Stimulated activated CD8-positive, alpha-beta memory T cell treated with anti-CD3 and anti-CD28 coated beads, Interleukin-7, amount 100 ng/mL, for 1 hour (primary cell): ENCODE measurements at places on chromosomes 4 and X.

DNA sequence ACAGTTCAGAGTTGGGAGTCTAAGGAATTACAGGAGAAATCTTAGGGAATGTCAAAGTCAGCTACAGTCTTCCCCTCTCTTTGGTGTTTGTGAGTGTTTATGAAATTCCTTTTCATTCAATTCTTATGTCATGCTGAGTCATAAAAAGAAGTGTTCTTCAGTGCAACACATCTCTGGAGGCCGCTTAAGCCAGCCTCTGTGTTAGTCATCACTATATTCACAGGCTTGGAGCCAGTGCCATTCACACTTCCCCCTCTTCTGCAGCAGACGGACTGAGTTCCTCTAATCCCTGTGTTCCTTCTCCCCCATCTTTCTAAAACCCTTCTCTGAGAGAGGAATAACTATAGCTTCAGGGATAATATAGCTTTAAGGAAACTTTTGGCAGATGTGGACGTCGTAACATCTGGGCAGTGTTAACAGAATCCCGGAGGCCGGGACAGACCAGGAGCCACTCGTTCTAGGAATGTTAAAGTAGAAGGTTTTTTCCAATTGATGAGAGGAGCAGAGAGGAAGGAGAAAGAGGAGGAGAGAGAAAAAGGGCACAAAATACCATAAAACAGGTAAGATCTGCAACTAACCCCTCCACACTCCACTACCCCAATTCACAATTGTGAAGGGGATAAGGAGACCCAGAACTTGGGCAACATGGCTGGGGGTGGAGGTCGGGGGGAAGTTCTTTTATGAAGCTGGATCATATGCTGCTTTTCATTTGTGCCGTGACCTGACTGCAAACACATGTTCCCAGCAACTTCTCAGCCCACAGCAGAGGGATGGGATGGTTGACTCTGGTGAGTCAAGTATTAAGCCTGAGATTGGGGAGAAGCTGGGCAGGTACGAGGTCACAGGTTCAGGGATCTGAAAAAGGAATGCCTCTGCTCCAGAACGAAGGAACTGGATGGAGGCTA is at the start of gene SRPX2:
Gene SRPX2 (plus strand): TSS at position 244 of the 905 bp plus-strand sequence. CDS start 2,124 bp downstream, outside the sequence.
- DNase-seq = no peak

GRCh38 chrX:97039363-97040029 is 155.8 kb downstream of the RPA4 start:
- no peak for DNase-seq

- DNase-seq = no peak
These were observed 44.8 kb downstream of the ABLIM2 start for GRCh38 chr4:8113611-8114377.

DNA sequence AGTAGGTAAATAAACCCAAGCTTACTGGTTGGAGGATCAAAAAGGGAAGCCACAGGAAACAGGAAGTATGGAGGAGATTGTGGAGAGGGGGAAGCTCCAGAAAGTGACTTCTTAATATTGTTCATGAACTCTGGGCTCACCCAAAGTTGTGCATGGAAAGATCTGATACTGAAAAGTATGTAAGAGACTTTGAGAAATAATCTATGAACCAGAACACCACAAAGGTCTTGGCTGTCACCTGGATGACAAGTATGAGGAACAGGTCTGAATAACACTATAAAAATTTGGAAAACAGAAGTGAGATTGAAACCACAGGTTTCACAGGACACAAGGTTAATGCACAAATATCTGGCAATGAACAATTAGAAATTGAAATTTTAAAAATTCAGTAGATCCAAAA is 567.4 kb downstream of the INPP4B start:
- DNase-seq = no peak

DNA sequence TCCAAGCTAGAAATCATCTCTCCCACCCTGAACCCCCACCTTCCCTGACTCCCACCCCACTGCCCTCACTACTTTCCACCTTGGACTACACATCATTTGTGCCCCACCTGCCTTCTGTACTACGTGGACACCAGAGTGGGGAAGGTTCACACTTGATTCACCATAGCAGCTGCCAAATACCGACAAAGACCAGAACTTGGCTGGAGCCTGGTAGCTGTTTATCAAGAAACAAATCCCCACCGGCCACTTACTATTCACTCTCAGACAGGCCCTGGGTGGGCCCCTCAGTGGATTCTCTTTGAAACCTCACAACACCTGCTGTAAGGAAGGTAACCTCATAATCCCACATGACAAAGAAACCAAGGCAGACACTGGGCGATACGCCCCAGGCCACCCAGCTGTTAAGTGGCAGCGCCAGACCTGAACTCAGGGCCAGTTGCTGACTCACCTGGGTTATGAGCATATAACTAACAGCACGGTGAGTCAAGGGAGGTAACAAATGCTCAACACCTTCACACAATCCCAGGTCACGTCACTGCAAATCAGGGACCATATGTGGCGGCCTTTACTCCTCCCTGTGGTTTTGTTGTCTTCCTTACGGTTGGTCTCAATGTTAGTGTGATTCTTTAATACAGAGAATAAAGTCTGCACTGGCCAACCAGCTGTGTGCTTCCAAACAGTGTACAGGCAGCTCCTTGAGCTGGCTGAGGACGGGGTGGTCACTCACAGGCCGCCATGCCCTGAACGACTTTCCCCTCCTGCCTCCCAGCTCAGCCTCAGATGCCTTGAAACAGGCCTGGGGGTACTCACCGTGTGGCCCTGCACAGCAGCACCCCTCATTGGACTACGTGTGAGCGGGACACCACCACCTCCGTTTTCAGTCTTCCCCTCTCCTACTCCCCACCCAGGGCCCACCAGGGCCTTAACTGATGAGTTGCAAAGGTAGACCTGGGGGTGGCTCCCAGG is 7.5 kb downstream of the WDR1 start:
- no peak for DNase-seq

- DNase-seq = no peak
These were observed 8.8 kb upstream of the ENAM start for GRCh38 chr4:70619778-70620177.
